ENCODE measurements at places on chromosomes 16 and 17.
A peak's percentile ranks its signal among the peaks of the same experiment; 100 is the strongest.

DNA sequence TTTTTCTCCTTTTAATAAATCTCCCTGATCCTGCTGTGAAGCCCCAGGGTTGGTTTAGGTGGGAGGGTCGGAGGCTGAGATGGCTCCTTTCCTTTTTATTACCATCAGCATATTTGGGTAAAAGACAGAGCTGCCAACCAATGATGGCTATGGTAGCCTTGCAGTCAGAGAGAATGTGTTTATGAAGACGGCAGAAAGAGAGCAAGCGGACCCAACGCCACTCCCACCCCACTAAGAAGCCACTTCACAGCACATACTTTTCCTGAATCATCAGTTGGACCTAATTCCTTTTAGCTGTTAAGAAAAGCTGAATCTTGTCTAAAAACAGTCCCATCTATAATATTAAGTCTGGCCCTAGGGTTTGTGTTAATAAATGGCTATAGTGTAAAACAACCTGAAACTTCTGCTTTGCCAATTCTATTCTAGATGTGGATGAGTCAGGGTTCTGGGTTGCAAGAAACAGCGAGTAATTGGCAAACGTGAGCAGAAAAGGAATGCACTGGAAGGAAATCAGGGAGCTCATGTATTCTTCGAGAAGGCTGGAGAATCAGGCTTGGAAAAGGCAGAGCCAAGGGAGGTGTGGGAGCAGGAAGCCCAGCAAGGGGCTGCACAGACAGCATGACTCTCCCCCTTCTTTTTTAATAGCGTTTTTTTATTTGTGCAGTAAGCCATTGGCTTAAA, 34.0 kb upstream of the PRKCA start:
- DNase-seq = no peak

DNA sequence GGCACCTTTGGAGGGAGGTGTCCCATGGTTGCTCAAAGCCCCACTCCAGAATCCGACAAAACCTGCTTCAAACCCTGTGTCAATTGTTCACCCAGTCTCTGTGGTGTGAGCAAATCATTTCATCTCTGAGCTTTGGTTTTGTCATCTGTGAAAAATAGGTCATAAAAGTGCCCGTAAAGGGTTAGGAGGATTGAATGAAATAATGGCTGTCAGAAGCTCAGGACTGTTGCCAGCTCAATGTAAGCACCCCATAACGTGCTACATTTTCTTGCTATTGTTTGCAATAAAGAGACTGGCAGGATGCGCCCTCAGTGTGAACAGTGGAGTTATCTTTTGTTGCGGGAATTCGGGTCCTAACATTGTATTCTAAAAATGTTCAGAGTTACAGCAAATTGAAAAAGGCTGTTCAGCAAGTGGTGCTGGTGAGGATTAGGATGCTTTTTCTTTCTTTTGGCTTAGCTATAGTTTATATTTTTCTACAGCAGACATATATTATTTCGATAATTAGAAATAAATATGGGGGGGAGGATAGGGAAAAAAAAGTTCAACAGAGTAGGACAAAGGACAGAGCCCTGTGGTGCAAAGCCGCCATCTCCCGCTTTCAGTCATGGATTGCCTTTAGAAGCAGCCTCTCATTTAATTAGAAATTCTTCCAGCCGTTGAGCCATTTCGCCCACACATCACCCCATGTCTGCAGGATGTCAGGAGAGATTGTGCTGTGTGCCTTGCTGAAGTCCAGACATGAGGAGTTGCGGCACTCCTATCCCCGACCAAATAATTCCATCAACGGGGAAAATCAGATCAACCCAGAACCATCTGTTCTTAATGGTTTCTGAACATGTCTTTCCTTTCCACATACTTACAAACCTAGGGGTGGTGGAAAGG, 20.9 kb upstream of the PYY start:
- DNase-seq = no peak

GRCh38 chr17:7889166-7889955, 772 bp downstream of the CHD3 start:
- peak; percentile 99 for DNase-seq

GRCh38 chr16:87570938-87571867, 31.1 kb upstream of the JPH3 start:
- DNase-seq = no peak

DNA sequence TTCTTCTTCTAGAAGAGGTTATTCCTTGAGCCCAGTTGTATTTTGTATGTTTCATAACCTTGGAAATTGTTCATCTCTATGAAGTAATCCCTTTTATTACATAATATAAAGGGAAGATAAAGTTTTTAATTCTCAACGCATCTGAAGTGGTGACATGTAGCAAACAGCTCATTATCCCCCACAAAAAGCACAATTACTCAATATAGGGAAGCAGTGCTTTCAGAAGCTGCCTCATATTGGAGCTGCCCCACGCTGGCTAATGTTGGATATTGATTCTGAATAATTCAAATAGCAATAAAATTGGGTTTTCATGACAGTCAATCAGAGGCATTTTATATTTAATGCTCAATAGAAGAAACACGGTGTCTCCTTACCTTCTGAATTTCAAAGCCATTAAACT, 604.3 kb upstream of the RBFOX1 start:
- no peak for DNase-seq

DNA sequence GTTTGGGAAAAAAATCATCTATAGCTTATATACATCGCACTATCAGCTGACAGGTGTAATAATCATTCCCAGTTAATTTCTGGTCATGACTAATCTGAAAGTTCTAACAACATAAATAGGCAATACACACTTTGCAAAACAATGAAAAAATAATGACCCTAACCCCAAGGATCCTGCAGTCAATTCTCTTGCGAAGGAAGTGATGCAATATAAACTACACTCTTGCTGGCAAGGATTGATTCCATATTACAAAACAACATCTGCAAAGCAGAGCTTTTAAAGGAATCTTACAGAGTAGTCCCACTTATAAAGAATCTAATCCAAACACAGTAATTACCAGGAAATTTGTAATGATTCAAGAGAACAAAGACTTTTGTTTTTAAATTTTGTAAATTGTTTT, 73.4 kb downstream of the MYO1D start:
- DNase-seq = no peak

DNA sequence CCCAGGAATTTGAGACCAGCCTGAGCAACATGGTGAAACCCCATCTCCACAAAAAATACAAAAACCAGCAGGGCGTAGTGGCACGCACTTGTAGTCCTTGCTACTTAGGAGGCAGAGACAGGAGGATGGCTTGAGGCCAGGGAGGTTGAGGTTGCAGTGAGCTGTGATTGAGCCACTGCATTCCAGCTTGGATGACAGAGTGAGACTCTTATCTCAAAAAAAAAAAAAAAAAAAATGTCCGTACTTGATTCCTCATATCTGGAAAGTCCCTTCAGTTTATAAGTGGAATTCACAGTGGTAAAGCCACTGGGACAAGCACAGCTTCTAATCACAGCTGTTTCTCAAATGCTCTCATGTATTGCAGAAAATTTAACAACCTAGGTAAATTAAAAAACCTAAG, 78.6 kb upstream of the CREBBP start:
- no peak for DNase-seq

GRCh38 chr17:78294776-78295175, 63.3 kb downstream of the TMEM235 start:
- DNase-seq = no peak

GRCh38 chr16:9542165-9542755, 450.8 kb downstream of the HAPSTR1 start:
- no peak for DNase-seq

DNA sequence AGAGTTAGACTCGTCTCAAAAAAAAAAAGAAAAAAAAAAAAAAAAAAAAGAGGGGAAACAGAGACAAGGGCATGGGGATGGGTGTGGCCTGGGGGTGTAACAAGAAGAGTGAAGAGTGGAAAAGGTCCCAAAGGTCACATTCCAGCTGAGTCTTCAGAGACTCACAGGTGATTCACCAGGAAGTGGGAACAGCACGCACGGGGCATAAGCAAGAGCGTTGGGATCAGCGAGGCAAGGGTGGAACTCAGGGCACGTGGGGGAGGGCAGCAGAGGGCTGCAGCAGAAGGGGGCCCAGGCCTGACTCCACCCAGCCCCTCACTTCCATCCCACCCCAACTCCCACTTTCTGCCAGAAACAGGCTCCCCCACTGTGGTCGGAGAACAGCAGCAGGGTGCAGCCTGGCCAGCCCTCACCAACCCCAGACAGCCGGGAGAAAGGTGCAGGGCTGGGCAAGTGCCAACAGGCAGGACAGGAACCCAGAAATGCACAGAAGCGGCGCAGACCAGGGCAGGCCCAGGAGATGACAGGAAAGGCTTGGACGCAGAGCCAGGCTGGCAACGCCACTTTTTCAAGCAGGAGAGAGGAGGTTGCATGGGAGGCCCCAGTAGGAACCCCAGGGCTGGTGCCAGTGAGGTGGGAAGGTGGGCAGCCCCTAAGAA, 3.3 kb downstream of the MEAK7 start:
- no peak for DNase-seq

- no peak for DNase-seq
These were observed 928 bp downstream of the CASKIN2 start for GRCh38 chr17:75514299-75514918.

- DNase-seq = no peak
These were observed 162.7 kb upstream of the CIBAR2 start for GRCh38 chr16:85274924-85275323.

DNA sequence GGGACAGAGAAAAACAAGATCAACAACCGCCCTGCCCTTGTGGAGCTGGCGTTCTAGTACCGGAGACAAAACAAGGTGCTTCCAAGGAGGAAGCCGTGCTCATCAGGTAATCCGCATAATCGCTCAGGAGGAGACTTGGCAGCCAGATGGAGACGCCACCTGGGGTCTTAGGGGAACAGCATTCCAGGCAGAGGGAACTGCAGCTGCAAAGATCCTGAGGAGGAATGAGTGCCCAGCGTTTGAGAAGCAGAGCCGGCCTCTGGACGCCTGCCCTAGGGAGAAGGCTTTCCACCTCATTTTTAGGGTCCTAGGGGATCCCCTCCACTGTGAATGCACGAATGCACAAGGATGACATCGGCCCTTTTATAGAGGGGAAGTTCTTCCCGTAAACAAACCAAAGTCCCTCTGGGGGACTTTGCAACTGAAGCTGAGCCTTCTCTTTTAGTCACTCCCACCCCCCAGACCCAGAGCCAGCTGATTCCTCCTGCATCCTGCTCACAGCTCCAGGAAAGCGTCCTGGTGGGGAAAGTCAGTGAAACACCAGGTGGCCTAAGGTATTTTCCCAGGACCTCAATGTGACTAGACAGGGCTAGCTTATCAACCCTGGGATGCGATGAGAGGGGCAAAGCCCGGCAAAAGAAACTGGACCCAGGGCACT, 13.2 kb upstream of the MPRIP start:
- DNase-seq = no peak

GRCh38 chr16:66925322-66925840, at the start of gene RRAD:
Gene RRAD, minus strand, starts transcription at chr16:66925535. Its CDS starts 356 bp downstream, at chr16:66925179.
- no peak for DNase-seq

- DNase-seq = no peak
These were observed 12.3 kb upstream of the UBE2I start for GRCh38 chr16:1297018-1297696.

GRCh38 chr17:72886622-72887021, 205.9 kb downstream of the SLC39A11 start:
- no peak for DNase-seq

DNA sequence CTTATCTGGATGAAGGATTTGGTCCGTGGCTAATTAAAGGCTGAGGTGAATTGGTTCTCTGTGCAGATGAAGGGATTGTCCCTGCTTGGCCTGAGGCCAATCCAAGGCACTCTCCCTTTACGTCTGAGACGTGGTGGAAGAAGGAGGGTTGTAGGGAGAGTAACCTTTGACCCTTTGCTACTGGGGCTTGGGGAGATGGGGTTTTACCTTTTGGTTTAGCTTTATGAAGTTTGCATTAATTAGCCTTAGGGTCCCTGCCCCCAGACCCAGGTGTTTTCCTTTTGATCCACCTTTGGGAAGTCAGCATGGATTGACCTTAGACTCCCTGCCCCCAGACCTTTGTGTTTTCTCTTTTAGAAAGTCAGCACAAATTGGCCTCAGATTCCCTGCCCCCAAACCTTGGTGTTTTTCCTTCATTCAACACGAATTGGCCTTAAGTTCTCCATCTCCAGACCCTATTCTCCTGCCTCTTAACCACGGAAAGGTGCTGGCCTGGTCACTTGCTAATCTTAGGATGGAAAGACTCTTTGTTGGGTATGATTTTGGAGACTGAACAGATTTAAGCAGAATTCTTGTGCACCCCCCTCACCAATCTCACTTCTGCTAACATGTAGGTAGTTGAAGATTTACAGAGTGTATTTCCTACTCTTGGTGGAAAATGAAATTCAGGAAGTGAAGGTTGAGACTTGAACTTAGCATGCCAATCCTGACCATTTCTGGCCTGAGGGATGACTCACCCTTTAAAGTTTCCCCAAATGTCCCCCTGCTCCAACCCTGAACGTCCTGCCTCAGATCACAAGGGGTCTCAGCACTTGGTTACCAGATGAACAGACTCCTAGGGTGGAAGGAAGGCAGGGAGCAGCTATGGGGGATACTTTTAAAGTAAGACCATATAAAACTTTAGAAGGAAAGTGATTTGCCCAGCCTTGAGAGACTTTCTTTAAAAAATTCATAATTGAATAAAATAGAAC, 23.1 kb upstream of the MMD start:
- no peak for DNase-seq

- DNase-seq = no peak
These were observed 160.2 kb downstream of the RGS9 start for GRCh38 chr17:65297384-65297783.

DNA sequence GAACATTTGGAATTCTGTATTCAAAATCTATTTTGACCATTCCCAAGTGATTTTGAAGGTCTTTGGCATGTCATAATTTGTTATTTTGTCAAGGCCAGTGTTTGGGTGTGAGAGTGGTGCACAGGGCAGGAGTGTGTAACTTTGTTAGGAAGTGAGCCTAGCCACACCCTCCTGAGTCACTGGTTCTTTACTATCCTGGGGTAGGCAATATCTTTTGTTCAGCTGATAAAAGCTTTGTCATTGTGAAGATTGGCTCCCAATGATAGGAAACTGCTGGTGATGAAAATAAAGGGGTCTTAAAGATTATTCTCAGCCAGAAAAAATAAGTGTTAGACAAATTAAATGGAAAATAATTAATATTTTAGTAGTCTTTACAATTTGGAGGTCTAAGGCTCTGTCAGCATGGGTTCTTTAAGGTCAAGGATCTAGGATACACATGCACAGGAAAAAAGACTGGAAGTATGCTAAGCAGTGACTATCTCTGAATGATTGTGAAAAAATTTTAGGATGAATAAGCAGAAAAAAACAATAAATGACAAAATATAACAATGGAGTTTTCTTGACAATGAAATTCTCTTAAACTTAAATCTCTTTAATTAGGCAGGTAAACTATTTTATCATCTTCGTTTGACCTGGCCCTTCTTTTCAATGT, 5.1 kb downstream of the UBN1 start:
- DNase-seq = no peak

Measured in NCI-H1105 (cell line).